ENCODE measurements at places on chromosomes 5 and 9. TPM values are rescaled to one million over a fixed set of nuclear protein-coding genes. Genes with fewer than 3 reads are reported as not detected.

DNA sequence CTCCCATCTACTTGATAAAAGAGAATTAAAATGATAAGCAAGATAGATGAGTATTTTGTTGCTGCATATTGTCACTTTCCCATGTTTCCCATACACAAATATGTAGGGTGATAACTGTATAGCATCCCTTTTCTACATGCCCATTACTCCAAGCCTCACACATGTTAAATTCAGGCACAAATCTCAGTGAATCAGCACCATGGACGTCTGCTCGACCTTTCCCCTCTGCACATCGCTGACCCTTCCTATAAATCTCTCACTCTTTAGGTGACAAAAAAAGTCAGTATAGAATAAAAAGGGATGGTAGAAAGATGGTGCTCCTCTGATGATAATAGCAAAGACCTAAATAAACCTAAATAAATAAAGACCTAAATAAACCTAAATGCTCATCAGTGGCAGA is 1097.7 kb upstream of the C9orf72 start:
- no peaks in the 10 kb centered on the region for H3K27me3 ChIP-seq
- H3K4me3 ChIP-seq = no peak overlapping the region
- no peaks in the 10 kb centered on the region for H3K4me1 ChIP-seq
- no peak for DNase-seq
- no peaks in the 10 kb centered on the region for H3K36me3 ChIP-seq

- H3K36me3 ChIP-seq = no peaks in the 10 kb centered on the region
- H3K4me1 ChIP-seq = no peaks in the 10 kb centered on the region
- no peak overlapping the region for H3K4me3 ChIP-seq
- no peak overlapping the region for H3K27ac ChIP-seq
- no peak for DNase-seq
- H3K27me3 ChIP-seq = no peaks in the 10 kb centered on the region
Observed at GRCh38 chr5:18048449-18048848, 414.2 kb downstream of the TAF11L14 start.

DNA sequence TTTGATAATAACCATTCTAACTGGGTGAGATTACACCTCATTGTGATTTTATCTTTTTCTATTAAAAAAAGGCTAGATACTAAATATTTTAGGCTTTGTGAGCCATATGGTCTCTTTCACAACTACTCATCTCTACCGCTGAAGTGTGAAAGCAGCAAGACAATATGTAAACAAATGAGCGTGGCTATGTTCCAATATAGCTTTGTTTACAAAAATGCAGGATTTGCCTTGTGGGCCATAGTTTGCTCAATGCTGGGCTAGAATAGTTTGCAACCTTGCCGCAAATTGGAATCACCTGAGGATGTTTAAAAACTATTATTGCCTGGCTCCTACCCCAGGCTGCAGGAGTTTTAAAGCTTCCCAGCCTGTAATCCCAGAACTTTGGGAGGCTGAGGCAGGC is 10.2 kb upstream of the GPR150 start:
- no peak overlapping the region for H3K27ac ChIP-seq
- H3K27me3 ChIP-seq = no peaks in the 10 kb centered on the region
- peaks cover 13% of the 10 kb centered on the region for H3K36me3 ChIP-seq
- H3K4me3 ChIP-seq = no peak overlapping the region
- no peak for DNase-seq

DNA sequence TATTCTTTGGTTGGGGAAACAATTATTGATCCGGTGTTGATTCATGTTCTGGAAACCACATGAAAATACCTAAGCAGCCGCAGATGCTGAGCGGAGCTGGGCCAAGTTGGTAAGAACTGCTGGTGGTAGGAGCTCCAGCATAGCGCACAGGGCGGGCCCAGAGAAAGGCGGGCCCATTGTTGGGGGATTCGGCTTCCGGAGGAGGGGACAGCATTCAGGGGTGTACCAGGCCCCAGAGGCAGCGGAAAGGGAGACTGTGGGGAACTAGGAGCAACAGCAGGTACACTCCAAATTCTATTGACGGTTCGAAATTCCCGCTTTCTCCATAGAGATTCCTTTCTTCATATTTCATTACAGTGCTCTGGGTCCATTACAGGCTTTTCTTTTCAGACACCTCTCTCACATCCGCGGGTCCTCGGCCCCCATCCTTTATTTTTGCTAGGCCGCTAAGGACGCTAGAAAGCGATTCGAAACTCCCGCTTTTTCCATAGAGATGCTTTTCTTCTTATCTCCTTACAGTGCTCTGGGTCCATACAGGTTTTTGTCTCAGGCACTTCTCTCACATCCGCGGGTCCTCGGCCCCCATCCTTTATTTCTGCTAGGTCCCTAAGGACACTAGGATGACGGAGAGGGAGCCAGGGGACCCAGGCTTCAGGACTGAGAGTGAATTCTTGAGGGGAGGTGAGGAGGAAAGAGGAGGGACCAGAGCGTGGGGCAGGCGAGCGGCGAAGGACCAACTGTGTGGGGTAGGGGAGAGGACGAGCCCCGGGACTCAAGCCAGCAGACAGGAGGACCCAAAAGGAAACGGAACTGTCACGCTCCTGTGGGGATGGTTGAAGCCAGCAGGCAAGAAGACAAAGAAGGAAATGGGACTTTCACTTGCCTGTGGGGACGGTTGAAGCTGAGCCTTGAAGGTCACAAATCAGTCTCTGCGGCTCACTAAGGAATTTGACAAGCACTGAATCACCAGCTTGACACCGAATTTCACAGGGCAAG is at the start of gene CCDC152:
TSS of gene CCDC152 (plus strand) at position 213 of the 996 bp plus-strand sequence. CDS start 2,304 bp downstream, outside the sequence.
- no peaks in the 10 kb centered on the region for H3K36me3 ChIP-seq
- peak; percentile 72 for DNase-seq
- H3K4me3 ChIP-seq = peak within 1 kb of the TSS; percentile 73

The SPATA31D1 gene
- total RNA-seq = not detected

- no peaks in the 10 kb centered on the region for H3K4me1 ChIP-seq
- H3K27me3 ChIP-seq = peaks cover 8% of the 10 kb centered on the region
- no peaks in the 10 kb centered on the region for H3K36me3 ChIP-seq
- no peak overlapping the region for H3K4me3 ChIP-seq
- DNase-seq = no peak
Observed at GRCh38 chr5:158943057-158943456, 156.7 kb downstream of the EBF1 start.

DNA sequence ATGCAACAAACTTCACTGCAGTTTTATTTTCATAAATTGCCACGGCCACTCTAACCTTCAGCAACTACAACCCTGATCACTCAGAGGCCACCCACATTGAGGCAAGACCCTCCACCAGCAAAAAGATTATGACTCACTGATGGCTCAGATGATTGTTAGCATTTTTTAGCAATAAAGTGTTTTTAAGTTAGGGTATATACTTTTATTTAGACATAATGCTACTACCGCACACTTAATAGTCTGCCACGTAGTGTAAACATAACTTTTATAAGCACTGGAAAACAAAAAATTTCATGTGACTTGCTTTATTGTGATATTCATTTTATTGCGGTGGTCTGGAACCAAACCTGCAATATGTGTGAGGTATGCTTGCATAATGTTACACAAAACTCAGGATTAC is 257.9 kb downstream of the ZSWIM6 start:
- H3K27me3 ChIP-seq = peaks cover 7% of the 10 kb centered on the region
- no peak overlapping the region for H3K4me3 ChIP-seq
- H3K36me3 ChIP-seq = no peaks in the 10 kb centered on the region
- H3K4me1 ChIP-seq = no peaks in the 10 kb centered on the region

DNA sequence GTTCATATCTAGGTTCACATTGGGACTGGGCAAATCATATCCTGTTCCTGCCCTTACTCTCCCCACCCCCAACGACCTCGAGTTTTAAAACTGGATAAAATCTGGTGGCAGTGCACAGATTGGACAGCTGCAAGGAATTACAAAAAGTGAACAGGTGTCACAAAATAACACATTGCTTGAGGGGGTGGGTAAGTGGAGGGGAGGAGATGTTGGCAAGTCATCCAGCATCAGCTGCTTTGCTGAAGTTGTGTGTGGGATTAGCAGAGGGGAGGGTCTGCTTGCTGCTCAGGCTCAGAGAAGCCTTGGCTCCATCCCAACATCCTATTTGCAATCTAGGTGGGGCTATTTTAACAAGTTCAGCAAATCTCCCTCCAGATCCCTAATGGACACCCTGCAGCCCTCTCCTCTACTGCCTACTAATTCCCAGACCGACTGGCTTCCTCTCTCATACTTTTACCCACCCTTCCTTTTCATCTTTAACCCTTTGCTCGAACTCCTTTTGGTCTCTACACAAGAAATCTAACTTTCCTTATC is 39.8 kb upstream of the SLC24A2 start:
- no peak for DNase-seq
- H3K4me1 ChIP-seq = no peaks in the 10 kb centered on the region
- no peaks in the 10 kb centered on the region for H3K36me3 ChIP-seq
- H3K4me3 ChIP-seq = no peak overlapping the region

GRCh38 chr9:33638391-33638915 is 114.4 kb downstream of the ANKRD18B start:
- H3K36me3 ChIP-seq = no peaks in the 10 kb centered on the region
- H3K4me3 ChIP-seq = no peak overlapping the region
- H3K4me1 ChIP-seq = no peaks in the 10 kb centered on the region
- no peak for DNase-seq

The CER1 gene
- not detected for total RNA-seq

The SEC61B gene
- total RNA-seq = 161 TPM

GRCh38 chr9:84314306-84314705 is 26.3 kb downstream of the SLC28A3 start:
- no peak overlapping the region for H3K4me3 ChIP-seq
- no peak for DNase-seq
- H3K36me3 ChIP-seq = no peaks in the 10 kb centered on the region
- H3K4me1 ChIP-seq = peaks cover 6% of the 10 kb centered on the region
- no peak overlapping the region for H3K27ac ChIP-seq
- no peaks in the 10 kb centered on the region for H3K27me3 ChIP-seq

DNA sequence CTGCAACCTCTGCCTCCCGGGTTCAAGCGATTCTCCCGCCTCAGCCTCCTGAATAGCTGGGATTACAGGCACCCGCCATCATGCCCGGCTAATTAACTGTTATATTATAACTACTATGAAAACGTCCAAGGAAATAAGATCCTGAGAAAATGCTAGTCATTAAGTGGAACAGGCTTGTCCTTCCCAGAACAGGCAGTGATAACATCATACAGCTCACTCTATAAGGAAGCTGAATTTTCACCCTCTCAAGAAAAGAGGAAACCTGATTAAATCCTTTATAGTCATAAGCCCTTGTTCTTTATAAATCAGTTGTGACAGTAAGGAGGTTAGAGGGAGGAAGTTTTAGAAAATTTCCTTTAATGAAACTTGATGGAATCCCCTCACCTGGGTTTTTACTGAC is 163.9 kb upstream of the CLINT1 start:
- peaks cover 12% of the 10 kb centered on the region for H3K27me3 ChIP-seq
- DNase-seq = no peak
- no peak overlapping the region for H3K4me3 ChIP-seq
- H3K36me3 ChIP-seq = no peaks in the 10 kb centered on the region

- no peak for DNase-seq
- H3K27ac ChIP-seq = no peak overlapping the region
- H3K27me3 ChIP-seq = peaks cover 26% of the 10 kb centered on the region
- H3K36me3 ChIP-seq = no peaks in the 10 kb centered on the region
- no peak overlapping the region for H3K4me3 ChIP-seq
Observed at GRCh38 chr9:121505903-121506735, 6.5 kb upstream of the GGTA1 start.

DNA sequence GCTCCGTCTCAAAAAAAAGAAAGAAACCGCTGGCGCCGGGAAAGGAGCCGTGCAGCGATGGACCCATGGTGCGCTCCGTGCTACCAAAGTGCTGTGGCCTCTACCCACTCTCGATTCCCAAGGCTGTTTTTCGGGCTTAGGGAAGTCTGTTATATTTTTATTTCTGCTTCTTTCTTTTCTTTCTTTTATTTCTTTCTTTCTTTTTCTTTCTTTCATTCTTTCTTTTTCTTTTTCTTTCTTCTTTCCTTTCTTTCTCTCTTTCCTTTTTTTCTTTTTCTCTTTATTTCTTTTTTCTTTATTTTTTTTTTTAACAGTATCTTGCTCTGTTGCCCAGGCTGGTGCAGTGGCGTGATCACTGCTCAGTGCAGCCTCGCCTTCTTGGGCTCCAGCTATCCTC is 87.5 kb downstream of the ANXA2R start:
- peaks cover 10% of the 10 kb centered on the region for H3K36me3 ChIP-seq
- H3K4me3 ChIP-seq = peak overlapping the region; percentile 94
- H3K27ac ChIP-seq = no peak overlapping the region

The GRXCR2 gene
- not detected for total RNA-seq

The MZB1 gene
- 24.0 TPM for total RNA-seq

GRCh38 chr5:73437101-73437776 is 11.3 kb downstream of the FOXD1 start:
- peak overlapping the region; percentile 51 for H3K4me3 ChIP-seq
- H3K27me3 ChIP-seq = peaks cover 77% of the 10 kb centered on the region
- peak; percentile 22 for DNase-seq

DNA sequence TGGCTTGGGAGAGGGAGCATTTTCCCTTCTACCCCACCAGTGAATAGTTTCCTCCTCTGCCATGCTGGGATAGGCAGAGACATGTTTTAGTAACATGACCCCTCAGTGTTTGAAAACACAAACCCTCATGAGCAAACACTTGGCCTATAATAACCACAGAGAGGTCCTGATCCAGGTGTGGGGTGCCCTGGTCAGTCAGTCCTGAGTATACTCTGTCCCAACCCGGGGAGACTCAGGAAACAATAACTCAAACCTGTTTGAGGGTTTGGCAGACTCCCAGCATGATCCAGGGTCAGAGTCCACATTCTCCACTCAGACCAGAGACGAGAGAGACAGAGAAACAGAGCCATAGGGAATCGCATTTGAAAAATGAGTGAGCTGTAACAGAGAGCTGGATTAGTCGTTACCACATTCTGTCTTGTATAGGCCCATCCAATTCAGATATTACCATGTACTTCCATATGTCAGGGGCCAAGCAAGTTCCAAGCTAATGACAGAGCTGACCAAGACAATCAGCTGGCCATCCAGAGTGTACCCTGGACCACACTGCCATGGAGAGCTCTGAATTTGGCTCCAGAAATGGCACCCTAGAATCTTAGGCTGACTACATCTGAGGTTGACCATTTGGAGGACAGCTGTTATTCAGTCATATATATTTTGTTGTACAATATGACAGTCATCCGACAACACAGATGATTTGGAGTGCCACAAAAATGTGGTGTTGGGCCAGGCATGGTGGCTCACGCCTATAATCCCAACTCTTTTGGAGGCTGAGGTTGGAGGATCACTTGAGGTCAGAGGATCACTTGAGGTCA is 4.2 kb upstream of the CA9 start:
- no peak for DNase-seq
- peaks cover 3% of the 10 kb centered on the region for H3K27me3 ChIP-seq
- no peaks in the 10 kb centered on the region for H3K36me3 ChIP-seq
- H3K27ac ChIP-seq = no peak overlapping the region

All from activated CD4-positive, alpha-beta memory T cell treated with anti-CD3 and anti-CD28 coated beads for 36 hours (primary cell).